ENCODE measurements at places on chromosomes 5 and 9.
A peak's percentile ranks its signal among the peaks of the same experiment; 100 is the strongest.

- no peak for DNase-seq
These were observed 33.9 kb upstream of the MAN2A1 start for GRCh38 chr5:109655841-109656240.

GRCh38 chr9:38289866-38290245 lies 102.6 kb upstream of the ALDH1B1 start:
- DNase-seq: no peak

- peak; percentile 11 for DNase-seq
These were observed 13.4 kb upstream of the DELE1 start for GRCh38 chr5:141910271-141910673.

- DNase-seq: no peak
These were observed 322.1 kb upstream of the MSX2 start for GRCh38 chr5:174402222-174402812.

- no peak for DNase-seq
These were observed 171.0 kb downstream of the RMI1 start for GRCh38 chr9:84151640-84152039.

DNA sequence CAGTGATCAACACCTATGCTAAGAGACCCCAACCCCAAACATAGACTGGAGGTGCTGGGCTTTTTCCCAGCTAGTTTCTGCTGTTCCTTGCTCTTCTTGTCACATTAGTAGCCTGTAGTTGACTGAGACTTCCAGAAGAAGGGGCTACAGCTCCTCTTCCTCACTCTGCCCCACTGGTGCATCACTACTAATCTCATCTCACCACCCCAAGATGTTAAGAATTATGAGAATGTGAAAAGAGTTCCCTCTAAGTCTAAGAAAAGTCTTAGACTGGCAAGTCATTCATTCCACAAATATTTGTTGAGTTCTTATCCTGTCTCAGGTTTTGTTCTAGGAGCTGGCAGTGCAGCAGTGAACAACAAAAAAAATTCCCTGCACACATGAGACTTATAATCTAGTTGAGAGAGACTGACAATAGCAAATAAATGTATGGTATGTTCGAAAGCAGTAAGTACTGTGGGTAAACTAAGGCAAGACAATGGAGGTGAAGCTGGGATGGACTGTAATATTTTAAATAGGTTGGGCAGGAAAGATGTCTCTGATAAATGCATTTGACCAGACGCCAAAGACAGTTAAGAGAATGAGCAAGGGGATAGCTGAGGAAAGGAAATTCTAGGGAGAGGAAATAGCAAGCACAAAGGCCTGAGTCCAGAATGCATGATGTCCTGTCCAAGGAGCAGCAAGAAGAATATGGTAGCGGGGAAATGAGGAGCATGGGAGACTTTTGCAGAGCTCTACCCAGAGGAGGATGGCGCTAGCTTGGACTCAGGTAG lies 92.3 kb downstream of the PTCD2 start:
- DNase-seq: no peak
